H9 (cell line): ENCODE measurements at places on chromosomes 12 and 14.

- H3K4me1 ChIP-seq: peaks cover under 1% of the 10 kb centered on the region; the same call in 1 of the 2 replicates
- DNase-seq: no peak
- no peaks in the 10 kb centered on the region for H3K27me3 ChIP-seq
- H3K36me3 ChIP-seq: peaks cover 9% of the 10 kb centered on the region
Observed at GRCh38 chr14:100827101-100828021, 1.4 kb downstream of the MEG3 start.

- peaks cover 12% of the 10 kb centered on the region; the same call in 1 of the 2 replicates for H3K4me1 ChIP-seq
- H3K27me3 ChIP-seq: no peaks in the 10 kb centered on the region
- peak; percentile 89 for DNase-seq
- no peak overlapping the region for H3K27ac ChIP-seq
- peaks cover 15% of the 10 kb centered on the region for H3K36me3 ChIP-seq
Observed at GRCh38 chr12:8145754-8146441, 10.9 kb upstream of the ZNF705A start.

DNA sequence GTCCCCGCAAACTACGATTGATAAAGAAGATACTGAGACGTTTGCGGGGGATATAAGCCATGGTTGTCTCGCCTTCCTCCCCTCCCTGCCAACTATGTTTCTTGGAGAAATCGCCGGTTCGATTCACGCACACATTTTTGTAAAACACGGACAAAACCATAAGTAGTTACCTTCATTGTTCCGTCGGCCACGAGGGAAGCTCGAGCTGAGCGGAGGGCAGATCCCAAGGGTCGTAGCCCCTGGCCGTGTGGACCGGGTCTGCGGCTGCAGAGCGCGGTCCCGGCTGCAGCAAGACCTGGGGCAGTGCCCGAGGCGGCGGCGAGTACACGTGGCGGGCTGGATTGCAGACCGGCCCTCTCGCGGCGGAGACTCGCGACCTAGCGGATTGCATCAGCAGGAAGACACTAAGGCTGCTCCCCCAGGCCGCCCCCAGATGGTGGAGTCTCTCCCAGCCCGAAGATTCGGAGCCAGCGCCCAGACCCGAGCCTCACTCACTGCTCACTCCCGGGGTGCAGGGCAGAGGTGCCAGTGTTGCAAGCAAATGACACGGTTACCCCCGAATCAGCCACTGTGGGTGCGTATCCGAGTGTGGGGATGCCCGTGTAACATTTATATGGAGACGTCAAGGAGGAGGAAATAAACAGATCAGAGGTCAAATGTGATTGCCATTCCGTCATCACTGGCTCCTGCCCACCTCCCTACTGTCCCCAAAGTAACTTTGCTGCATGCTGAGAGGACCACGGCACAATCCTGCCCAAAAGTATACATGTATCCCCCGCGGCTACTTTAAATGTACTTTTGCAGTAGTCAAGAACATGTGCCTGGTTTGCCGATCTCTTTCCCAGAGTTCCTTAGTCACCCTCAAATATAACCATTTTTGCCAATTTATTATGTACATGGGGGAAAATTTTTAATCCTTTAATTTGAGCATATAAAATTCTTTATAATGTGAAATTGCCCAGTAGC lies at the start of gene BCAT1:
TSS of gene BCAT1 (minus strand) at position 345 of the 966 bp plus-strand sequence. CDS start at position 176, 169 bp downstream.
- peaks cover 11% of the 10 kb centered on the region for H3K4me1 ChIP-seq
- peaks cover 18% of the 10 kb centered on the region for H3K36me3 ChIP-seq
- peak within 1 kb of the TSS; percentile 98 for H3K4me3 ChIP-seq
- peak; percentile 86 for DNase-seq
- no peaks in the 10 kb centered on the region for H3K27me3 ChIP-seq
- peak within 1 kb of the TSS; percentile 98 for H3K27ac ChIP-seq

DNA sequence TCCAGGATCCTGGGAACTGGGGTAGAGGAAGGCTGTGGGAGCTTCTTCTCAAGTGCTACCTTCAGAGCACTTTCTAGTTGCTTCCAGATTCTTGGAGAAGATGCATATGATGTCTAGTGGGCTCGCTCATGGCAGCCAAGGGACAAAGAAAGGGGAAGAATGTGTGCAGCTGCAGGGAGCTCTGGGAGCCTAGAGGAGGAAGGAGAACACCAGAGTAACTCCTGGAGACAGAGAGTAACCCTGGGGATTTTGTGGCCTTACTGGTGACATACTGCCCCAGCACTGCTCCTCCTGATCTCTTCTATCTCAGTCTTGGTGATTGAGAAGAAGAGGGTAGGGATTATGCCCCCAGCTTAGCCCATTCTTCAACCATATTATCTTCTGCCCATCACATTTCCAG lies 10.3 kb upstream of the SP7 start:
- H3K4me3 ChIP-seq: no peak overlapping the region
- DNase-seq: no peak
- H3K36me3 ChIP-seq: no peaks in the 10 kb centered on the region
- no peak overlapping the region for H3K27ac ChIP-seq
- H3K4me1 ChIP-seq: no peaks in the 10 kb centered on the region
- H3K27me3 ChIP-seq: no peaks in the 10 kb centered on the region

DNA sequence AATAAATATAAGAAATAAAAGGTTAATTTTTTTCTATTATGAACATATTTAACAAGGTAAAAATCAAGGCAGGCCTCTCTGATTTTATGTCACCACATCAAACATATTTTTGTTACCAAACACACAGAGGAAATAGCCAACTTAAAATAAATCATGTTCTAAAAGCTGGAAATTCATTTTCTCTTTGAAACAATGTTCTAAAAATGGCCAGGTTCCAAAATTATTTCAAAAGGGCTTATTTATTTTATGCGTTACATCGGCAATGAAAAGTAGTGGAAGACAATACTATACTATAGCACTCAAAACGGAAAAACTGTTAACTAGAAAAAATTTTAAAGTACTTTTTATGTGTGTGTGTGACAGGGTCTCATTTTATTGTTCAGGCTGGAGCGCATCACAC lies 24.0 kb upstream of the RASSF8 start:
- no peaks in the 10 kb centered on the region for H3K27me3 ChIP-seq
- no peak overlapping the region for H3K27ac ChIP-seq
- H3K36me3 ChIP-seq: no peaks in the 10 kb centered on the region
- no peak for DNase-seq
- no peak overlapping the region for H3K4me3 ChIP-seq

GRCh38 chr12:6627616-6628015 lies 8.1 kb downstream of the LPAR5 start:
- H3K4me1 ChIP-seq: no peaks in the 10 kb centered on the region
- no peak overlapping the region for H3K27ac ChIP-seq
- no peak overlapping the region for H3K4me3 ChIP-seq
- no peaks in the 10 kb centered on the region for H3K36me3 ChIP-seq

GRCh38 chr12:88472248-88472647 lies 108.0 kb downstream of the KITLG start:
- H3K4me1 ChIP-seq: no peaks in the 10 kb centered on the region
- no peak overlapping the region for H3K27ac ChIP-seq
- peaks cover 14% of the 10 kb centered on the region for H3K36me3 ChIP-seq
- H3K4me3 ChIP-seq: no peak overlapping the region
- H3K27me3 ChIP-seq: no peaks in the 10 kb centered on the region

DNA sequence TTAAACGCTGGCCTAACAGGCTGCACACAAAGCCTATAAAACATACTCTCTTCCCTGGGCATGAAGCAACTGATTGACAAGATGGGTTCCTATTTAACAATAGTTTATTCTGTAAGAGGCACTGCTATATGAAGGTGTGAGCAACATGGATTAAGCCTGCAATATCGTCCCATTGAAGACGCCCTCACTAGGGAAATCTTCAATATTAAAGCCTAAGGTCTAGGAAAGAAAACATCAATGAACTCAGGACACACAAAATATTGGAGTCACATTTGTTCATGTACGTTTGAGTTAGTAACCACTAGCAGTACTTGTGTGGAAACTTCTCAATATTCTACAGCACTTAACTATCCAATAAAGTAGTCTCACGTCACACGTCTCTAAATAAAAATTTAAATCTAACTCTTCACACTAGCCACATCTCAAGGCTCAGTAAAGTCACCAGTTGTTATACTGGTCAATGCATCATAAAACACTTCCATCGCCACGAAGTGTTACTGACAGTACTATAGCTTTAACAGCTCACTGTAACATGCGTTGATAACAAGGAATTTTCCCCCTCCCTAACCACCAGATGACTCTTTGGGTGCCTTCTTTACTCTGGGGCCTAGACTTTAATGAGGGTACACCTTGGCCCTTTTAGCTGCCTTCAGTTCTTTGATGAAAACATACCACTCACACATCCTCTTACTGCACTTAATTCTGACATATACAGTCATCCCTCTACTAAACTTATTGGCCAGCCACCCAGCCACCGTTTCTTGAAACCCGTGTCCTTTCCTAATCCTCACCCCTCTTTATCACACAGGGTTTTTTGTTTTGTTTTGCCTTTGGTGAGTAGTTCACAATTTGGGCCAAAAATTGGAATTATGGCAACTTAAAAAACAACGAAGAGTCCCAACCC lies 50.1 kb upstream of the OR5AU1 start:
- no peak overlapping the region for H3K27ac ChIP-seq
- H3K4me3 ChIP-seq: no peak overlapping the region
- no peaks in the 10 kb centered on the region for H3K27me3 ChIP-seq
- H3K4me1 ChIP-seq: no peaks in the 10 kb centered on the region
- H3K36me3 ChIP-seq: peaks cover 30% of the 10 kb centered on the region; the same call in 2 of the 3 replicates

GRCh38 chr12:113537751-113538087 lies 66.0 kb upstream of the LHX5 start:
- H3K4me3 ChIP-seq: no peak overlapping the region
- DNase-seq: no peak
- H3K27ac ChIP-seq: no peak overlapping the region
- H3K4me1 ChIP-seq: no peaks in the 10 kb centered on the region

GRCh38 chr14:100654025-100654813 lies 67.0 kb upstream of the BEGAIN start:
- H3K36me3 ChIP-seq: no peaks in the 10 kb centered on the region; the same call in 2 of the 3 replicates
- H3K27ac ChIP-seq: no peak overlapping the region
- H3K27me3 ChIP-seq: no peaks in the 10 kb centered on the region; the same call in 1 of the 2 replicates
- peak overlapping the region; percentile 55 for H3K4me3 ChIP-seq

DNA sequence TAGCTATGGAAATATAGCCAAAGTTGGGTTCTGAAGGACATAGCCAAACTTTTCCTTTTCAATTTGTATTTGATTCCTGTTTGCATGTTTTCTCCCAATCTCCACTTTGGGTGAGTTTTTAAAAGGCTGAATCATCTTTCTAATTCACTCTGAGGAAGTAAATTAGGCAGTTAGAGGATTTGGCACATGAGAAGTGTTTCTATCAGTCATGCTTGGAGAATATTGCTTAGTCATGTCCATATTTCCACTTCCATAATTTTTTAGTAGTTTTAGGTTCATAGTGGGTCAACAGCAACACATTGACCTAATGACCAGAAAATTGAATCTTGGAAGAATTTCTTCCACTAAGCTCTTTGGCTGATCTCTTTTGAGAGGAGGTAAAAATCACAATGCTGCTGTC lies 21.8 kb downstream of the IRAK3 start:
- no peak overlapping the region for H3K27ac ChIP-seq
- DNase-seq: no peak
- H3K4me1 ChIP-seq: no peaks in the 10 kb centered on the region
- H3K4me3 ChIP-seq: no peak overlapping the region
- H3K36me3 ChIP-seq: no peaks in the 10 kb centered on the region

DNA sequence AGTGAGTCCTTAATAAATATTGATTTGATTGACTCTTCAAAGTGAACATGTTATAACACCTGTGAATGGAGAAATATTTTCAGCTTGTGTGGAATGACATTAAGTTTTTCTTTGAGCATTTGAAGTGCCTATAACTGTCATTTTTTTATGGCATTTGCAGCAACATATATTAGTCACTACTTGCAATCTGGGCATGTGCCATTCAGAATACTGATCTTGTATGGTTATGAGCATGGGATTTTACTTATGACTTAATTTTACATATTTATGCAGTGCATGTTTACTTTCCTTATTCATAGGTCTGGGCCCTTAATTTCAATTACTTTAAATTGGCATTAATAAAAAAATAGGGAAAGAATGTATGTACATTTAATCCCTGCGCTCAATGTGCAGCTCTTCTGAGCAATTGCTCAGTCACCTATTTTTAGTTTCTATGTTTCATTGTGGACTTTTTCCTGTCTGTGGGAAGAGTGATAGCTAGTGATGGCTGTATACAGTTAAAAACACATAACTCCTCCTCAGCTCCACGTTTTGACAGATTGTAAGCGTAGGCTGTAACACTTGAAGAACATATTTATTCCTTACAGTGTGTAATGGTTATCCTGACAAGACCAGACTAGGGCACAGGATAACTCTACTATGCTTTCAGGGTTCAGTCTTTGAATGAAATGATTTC lies 339.6 kb downstream of the SNAPC1 start:
- no peak overlapping the region for H3K27ac ChIP-seq
- no peak for DNase-seq
- H3K27me3 ChIP-seq: no peaks in the 10 kb centered on the region
- H3K4me3 ChIP-seq: no peak overlapping the region
- no peaks in the 10 kb centered on the region for H3K4me1 ChIP-seq

DNA sequence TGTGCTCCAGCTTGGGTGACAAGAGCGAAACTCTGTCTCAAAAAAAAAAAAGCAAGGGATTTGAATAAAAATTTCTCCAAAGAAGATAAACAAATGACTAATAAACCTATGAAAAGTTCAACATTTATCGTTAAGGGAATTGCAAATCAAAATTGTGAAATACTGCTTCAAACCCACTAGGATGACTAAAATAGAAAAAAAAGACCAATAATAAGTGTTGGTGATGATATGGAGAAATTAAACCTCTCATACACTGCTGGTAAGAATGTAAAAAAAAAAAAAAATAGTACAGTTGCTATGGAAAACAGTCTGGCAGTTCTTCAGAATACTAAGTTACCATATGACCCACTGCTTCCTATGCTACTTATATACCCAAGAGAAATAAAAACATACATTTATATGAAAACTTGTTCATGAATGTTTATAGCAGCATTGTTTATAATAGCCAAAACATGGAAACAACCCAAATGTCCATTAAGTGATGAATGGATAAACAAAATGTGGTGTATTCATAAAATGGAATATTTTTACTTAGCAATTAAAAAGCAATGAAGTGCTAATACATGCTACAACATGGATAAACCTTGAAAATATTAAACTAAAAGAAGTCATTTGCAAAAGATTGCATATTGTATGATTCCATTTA lies 39.4 kb upstream of the TMPRSS12 start:
- no peak overlapping the region for H3K4me3 ChIP-seq
- H3K4me1 ChIP-seq: no peaks in the 10 kb centered on the region
- DNase-seq: no peak
- H3K36me3 ChIP-seq: peaks cover 22% of the 10 kb centered on the region

- H3K27me3 ChIP-seq: no peaks in the 10 kb centered on the region
- no peak overlapping the region for H3K4me3 ChIP-seq
- no peak overlapping the region for H3K27ac ChIP-seq
- no peaks in the 10 kb centered on the region for H3K4me1 ChIP-seq
Observed at GRCh38 chr14:59425322-59425935, 39.8 kb downstream of the GPR135 start.

GRCh38 chr14:34407951-34408350 lies 54.1 kb downstream of the SPTSSA start:
- no peaks in the 10 kb centered on the region for H3K27me3 ChIP-seq
- no peak for DNase-seq
- H3K27ac ChIP-seq: no peak overlapping the region

- DNase-seq: peak; percentile 80
- peaks cover 41% of the 10 kb centered on the region for H3K36me3 ChIP-seq
- no peaks in the 10 kb centered on the region for H3K4me1 ChIP-seq
- peak overlapping the region; percentile 58; the same call in 2 of the 3 replicates for H3K4me3 ChIP-seq
Observed at GRCh38 chr12:49331380-49332222, 5.4 kb downstream of the C1QL4 start.
